NCI-H345 (cell line): ENCODE measurements at places on chromosomes 6 and 20.
A peak's percentile ranks its signal among the peaks of the same experiment; 100 is the strongest.

DNA sequence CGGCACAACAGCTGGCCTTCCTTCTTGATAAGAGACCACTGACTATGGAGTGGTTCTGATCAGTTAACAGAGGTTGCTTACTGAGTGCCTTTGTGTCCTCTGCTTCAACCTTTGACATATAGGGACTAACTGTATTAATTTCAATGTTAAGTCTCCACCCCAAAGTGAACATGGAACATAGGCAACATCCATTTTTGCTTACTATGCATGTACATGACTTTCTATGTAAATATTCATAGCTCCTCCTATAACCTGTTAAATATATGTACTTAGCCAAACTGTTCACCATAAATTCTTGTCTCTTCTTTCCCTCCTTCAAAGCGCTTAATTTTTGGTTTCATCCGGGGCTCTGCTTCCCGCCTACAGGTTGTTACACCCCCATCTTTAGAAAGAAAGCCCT is 334.8 kb downstream of the EPM2A start:
- DNase-seq = no peak

- DNase-seq = no peak
Observed at GRCh38 chr6:79403086-79403485, 134.1 kb downstream of the LCA5 start.

GRCh38 chr6:170146640-170147039 is 144.2 kb downstream of the DLL1 start:
- DNase-seq = no peak

DNA sequence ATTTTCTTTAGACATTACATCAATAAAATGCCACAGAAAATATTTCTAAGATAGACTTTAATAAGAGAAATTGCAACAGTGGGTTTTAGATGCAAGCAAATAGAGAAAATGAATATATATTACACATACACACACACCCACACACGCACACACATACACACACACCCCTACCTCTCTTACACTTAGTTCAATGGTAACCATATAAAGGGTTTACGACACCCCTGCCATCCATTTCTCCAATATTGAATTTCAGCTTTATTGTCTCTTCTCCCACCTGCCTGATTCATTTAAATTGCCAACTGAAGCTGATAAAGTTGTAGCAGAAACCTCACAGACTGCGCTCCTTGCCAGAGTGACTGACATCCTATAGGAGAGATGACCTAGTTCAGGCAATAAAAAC is 154.6 kb downstream of the ADAT2 start:
- DNase-seq = no peak

DNA sequence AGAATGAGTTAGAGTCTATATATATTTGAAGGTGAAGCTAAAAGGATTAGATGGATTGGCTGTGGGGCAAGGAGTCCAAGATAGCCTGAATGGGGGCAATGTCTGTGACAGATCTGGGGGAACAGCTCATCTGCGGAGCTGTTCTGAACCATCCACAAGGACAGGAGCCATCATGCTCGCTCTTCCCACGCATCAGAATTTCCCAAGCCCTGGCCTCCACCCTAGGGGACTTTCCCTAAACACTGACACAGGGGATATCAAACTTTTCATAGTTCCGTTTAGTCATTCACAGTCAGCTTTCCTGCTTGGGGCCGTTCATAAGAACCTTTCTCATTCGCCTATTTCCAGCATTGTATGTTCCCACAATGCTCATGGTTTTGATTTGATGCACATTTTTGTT is 37.6 kb upstream of the CCN6 start:
- DNase-seq = no peak

DNA sequence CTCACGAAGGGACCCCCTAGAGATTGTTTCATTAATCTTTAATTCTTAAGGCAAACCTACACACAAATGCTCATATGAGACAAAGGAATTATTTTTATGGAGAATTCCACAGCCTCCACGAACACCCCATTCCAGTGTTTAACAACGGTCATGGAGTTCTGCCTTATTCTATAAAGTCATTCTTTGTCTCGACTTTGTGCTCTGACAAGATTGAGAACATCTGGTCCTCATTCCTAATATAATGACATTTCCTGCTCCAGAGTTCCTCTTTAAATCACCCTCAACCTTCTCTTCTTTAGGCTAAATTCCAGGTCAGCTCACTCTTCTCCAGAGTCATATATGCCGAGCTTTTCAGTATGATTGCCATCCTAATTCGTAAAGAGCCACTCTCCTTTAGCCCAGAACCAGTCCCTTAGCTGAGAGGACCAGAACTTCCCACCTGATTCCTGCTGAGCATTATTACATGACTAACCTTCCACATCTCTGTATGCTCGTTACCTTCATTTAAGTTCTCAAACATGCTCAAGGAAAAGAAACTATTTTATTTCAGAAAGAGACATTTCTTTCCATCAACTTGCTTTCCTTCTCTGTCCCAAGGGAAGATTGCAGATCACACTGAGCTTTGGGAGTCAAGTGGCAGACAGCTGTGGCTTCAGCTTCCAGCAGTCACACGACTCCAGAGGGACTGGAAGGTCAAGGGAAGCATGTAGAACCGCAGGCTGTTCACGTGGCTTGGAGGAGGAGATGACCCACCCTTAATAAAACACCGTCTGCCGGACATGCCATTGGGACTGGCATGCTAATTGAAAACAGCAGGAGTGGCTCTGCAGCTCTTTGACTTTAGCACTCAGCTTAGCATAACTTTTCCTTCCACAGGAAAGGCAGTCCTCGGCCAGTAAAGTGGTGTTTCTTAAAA is 467.1 kb upstream of the HSF2 start:
- no peak for DNase-seq

DNA sequence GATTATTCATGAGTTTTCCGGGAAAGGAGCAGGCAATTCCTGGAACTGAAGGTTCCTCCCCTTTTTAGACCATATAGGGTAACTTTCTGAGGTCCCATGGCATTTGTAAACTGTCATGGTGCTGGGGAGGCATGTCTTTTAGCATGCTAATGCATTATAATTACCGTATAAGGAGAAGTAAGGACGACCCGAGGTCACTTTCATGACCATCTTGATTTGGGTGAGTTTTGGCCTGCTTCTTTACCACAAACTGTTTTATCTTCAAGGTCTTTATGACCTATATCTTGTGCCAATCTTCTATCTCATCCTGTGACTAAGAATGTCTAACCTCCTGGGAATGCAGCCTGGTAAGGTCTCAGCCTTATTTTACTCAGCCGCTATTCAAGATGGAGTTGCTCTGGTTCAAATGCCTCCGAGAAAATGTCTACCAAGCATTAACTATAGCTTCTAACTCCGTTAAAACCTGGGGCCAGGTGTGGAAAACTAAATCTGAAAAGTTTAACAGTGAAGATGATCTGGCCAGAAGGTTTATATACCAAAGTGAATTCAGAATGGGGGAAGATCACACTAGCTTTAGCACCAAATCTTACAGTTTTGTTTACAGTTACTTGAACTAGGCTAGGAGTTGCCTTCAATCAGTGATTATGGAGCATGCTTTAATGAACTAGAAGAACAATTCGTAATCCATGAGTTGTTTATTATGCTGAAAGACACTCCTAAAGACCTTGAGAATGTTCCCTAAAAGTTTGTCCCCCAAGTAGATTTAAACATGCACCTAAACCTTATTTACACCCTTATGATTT is 80.0 kb upstream of the TOP1 start:
- DNase-seq = no peak

- no peak for DNase-seq
Observed at GRCh38 chr6:116278854-116279231, 887 bp downstream of the TSPYL1 start.

DNA sequence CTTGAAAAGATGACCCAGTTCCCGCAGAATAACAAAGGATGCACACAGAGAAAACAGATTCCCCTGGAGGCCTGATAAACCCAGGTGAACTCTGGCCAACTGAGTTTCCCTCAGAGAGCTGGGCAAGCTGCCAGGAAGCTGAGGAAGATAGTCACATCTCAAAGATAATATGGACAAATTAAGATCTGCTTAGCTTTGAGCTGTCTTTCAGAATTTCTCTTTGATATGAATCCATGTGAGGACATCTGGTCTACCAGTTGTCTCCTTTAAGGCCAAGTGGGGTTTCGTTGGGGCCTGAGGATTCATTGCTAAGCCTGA is 59.5 kb downstream of the ID4 start:
- DNase-seq = peak; percentile 41

GRCh38 chr6:54473328-54473727 is 165.1 kb downstream of the TINAG start:
- no peak for DNase-seq

DNA sequence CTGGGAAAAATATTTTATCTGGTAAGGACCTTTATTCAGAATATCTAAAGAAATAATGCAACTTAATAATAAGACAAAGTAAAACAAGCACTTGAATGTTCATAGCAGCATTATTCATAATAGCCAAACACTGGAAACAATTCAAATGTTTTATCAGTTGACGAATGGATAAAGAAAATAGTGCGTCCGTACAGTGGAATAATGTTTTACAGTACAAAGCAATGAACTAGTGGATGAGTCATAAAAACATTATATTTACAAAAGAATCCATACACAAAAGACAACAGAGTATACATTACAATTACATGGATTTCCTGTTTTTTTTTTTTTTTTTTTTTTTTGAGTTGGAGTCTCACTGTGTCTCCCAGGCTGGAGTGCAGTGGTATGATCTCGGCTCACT is 12.7 kb downstream of the SMAP1 start:
- no peak for DNase-seq

- DNase-seq = peak; percentile 23
Observed at GRCh38 chr6:74277777-74278186, 581.8 kb downstream of the CD109 start.

DNA sequence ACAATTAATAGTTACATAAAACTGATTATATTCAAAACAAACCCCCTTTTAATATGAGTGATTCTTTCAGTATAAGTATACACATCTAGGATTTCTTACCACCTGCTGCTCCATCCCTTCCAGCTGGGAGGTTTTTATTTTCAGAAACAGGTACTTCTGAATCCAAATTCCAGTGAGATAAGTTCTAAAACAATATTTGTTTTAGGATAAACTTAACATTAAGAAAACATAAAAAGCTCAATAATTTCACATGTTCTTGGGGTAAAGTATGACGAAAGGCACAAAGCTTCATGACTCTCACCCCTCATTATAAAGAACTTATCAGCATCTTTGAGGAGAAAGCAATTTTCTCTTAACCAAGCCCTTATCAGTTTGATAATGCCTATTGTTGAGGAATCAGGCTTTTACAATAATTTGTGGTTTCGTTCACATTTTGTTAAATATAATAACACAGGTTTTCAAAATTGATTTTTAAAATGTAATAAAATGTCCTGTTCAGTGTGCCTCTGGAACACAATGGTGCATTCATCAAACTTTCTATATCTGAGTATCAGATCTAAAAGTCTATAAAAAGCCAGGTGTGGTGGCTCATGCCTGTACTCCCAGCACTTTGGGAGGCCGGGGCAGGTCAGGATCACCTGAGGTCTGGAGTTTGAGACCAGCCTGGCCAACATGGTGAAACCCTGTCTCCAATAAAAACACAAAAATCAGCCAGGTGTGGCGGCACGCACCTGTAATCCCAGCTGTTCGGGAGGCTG is 4.3 kb downstream of the FAM217A start:
- DNase-seq = no peak

DNA sequence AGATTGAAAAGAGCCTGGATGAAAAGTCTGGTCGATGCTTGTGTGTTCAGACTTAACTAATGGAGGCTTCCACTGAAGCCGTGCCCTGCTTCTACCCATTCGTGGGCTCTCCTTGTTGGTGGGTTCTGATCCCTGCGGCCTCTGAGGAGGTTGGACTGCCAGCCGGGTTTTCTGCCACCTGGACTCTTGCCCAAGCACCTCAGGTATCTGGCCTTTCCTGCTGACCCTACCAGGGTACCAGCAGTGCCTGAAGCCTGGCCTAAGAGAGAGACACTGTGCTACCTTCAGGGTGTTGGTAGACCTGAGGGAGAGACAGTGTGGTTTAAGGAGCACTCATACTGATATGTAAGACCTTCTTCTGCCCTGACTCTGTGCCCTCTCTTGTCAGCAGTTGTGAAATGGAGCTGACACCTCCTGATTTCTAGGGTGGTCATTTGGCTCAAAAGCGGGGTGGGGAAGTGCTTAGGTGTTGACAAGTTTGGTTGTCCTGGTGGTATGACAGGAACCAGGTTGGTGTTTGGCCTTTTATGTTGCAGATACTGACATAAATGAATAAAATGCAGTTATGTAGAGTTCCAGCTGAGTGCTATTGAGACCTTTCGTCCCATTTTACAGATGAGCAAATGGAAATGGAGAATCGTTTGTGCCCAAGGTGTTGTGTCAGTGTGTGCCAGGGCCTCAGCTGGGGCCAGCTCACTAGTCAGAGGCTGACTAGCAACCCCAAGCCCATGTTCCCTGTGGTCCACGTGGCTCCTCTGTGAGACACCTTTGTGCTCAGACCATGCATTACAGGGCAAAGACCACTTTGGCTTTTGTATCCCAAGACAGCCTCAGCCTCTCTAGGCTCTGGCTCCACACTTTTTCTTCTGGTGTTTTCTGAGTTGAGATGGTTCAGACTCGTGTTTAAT is 3.1 kb downstream of the PLCG1 start:
- DNase-seq = no peak

GRCh38 chr6:106889692-106890091 is 84.8 kb downstream of the CD24 start:
- no peak for DNase-seq

GRCh38 chr6:40348591-40348990 is 238.6 kb downstream of the LRFN2 start:
- DNase-seq = no peak

GRCh38 chr20:38473367-38473795 is 738 bp downstream of the RALGAPB start:
- no peak for DNase-seq

- DNase-seq = peak; percentile 81
Observed at GRCh38 chr6:158752613-158753012, 66.6 kb downstream of the EZR start.

DNA sequence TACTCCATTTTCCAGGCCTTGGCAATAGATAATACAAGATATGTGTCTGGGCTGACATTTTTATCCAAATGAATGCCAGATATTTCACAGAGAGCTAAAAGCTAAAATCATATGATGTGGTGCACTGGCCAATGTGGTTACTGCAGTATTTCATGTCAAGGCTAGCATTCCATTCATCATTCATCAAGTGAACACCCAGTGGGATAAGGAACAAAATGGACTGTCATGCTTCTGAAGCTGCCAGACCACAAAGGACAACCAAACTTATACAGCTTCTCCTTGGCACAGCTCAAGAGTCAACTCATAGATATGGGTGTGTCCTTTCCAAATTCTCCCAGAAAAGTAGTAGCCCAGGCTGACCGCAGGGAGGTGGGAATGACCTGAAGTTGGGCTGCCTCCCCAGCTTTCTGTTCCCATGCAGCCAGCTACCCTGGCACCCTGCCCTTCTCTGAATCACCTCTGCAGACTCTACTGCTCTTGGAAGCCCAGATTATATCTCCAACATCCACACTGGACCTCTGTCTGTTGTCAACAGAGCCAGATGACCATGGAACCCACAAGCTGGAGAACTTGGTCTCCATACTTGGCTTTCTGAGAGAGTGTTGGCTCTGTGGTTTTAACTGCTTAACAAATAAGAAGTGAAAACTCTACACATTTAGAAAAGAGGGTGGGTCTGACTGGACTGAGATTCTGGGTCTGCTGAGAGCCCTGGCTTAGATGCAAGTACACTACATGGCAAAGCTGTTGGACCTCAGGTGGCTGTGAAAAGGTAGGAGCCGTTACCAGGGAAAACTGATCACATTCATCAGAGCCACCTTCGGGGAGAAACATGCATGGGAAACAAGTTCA is 122.8 kb downstream of the ALDH8A1 start:
- DNase-seq = no peak

- no peak for DNase-seq
Observed at GRCh38 chr6:149373511-149373910, 26.6 kb upstream of the SUMO4 start.
